H1 (cell line): ENCODE measurements at places on chromosomes 13 and 19. TPM values are rescaled to one million over a fixed set of nuclear protein-coding genes. Genes with fewer than 3 reads are reported as not detected.

DNA sequence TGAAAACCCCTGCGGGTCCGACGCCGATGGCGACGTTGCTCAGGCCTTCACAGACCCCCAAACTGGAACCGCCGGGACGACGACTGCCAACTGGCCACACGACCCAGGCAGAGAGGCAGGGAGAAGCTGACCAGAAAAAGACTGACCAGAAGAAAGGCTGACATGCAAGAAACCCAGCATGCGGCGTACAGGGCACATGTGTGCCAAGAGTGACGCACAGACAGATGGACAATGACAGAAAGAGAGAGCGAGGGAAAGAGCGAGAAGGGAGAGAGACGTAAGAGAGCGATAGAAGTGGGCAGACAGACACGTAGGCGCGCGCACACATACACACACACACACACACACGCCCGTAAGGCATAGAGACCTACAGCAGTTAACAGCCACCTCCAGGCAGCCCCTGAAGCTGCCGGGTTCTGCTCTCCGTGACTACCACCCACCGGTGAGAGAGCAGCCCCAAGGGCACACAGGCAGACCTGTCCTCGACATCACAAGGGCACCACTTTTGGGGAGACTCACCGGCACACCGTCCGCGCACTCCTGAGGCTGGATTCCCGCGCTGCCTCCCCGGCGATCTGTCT is 67.2 kb upstream of the ZNF527 start:
- H3K27ac ChIP-seq = no peak overlapping the region
- H3K4me3 ChIP-seq = no peak overlapping the region
- no peaks in the 10 kb centered on the region for H3K27me3 ChIP-seq

- H3K4me1 ChIP-seq = no peaks in the 10 kb centered on the region
- no peak overlapping the region for H3K4me3 ChIP-seq
- H3K27me3 ChIP-seq = no peaks in the 10 kb centered on the region
- no peak for DNase-seq
Observed at GRCh38 chr19:11194173-11194572, 3.2 kb downstream of the KANK2 start.

- no peaks in the 10 kb centered on the region for H3K36me3 ChIP-seq
- no peak for DNase-seq
- no peak overlapping the region for H3K27ac ChIP-seq
- no peaks in the 10 kb centered on the region for H3K4me1 ChIP-seq
Observed at GRCh38 chr13:37954191-37954590, 84.6 kb upstream of the TRPC4 start.

- no peaks in the 10 kb centered on the region for H3K4me1 ChIP-seq
- no peak overlapping the region for H3K4me3 ChIP-seq
- no peaks in the 10 kb centered on the region for H3K27me3 ChIP-seq
- no peak for DNase-seq
Observed at GRCh38 chr19:31089681-31090080, 259.6 kb downstream of the TSHZ3 start.

Gene CCDC194
- polyA plus RNA-seq = 0.33 and 0.74 TPM in 2 replicates

Gene NPAS1
- 13.9 and 26.8 TPM in 2 replicates for polyA plus RNA-seq

Gene SMIM44
- not detected in 2 replicates for polyA plus RNA-seq
